ENCODE measurements at places on chromosomes 12 and 14.
A peak's percentile ranks its signal among the peaks of the same experiment; 100 is the strongest.

GRCh38 chr14:78345131-78345744, 175.1 kb downstream of the NRXN3 start:
- peak; percentile 99 for DNase-seq

GRCh38 chr14:54450535-54450934, 9.4 kb upstream of the CNIH1 start:
- DNase-seq, result no peak

DNA sequence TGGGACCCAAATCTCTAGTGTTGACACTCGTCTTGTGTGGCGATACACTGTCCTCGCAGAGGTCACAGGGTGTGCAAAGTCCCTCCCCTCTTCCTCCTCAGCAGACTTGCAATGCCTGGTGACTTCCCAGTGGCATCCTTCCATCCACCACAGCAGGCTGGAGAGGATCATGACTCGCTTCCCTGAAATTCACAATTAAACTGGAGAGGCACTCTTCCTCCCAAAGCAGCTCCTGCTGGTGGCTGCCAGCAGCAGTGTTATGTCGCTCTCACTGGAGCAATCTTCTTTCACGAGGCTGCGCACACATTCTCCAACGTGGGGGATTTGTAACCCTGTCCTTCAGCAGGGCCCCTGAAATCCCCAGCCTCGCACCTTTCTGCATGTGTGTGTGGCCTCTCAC, 145.2 kb upstream of the TMCC3 start:
- no peak for DNase-seq

DNA sequence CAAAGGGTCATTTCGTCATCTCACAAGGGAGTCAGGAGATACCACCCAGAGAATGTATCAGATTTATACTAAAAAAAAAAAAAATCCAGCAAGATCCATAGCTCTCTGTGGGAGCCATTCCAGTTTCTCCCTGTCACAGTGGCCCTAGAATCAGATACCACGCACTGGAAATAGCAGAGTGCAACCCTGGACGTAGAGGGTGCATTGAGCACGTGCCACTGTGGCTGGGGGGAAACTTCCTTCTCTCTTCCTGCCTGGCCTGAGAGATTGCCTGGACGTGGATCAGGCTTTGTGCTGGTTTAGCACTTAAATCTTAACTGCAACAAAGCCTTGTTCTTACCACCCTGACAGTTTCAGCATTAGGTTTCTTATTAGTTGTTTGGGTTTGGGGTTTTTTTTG, 124.3 kb downstream of the FBXL14 start:
- no peak for DNase-seq

- peak; percentile 7 for DNase-seq
These were observed 67.0 kb downstream of the CRADD start for GRCh38 chr12:93743999-93744689.

- DNase-seq, result peak; percentile 64
These were observed 3.0 kb downstream of the NTF3 start for GRCh38 chr12:5434647-5435560.

GRCh38 chr14:38481952-38482678, 226.2 kb upstream of the CLEC14A start:
- DNase-seq, result no peak

GRCh38 chr12:46369474-46370379, 2.8 kb downstream of the SLC38A2 start:
- DNase-seq, result peak; percentile 40

- DNase-seq, result no peak
These were observed 56.7 kb downstream of the EPS8 start for GRCh38 chr12:15732341-15733061.

DNA sequence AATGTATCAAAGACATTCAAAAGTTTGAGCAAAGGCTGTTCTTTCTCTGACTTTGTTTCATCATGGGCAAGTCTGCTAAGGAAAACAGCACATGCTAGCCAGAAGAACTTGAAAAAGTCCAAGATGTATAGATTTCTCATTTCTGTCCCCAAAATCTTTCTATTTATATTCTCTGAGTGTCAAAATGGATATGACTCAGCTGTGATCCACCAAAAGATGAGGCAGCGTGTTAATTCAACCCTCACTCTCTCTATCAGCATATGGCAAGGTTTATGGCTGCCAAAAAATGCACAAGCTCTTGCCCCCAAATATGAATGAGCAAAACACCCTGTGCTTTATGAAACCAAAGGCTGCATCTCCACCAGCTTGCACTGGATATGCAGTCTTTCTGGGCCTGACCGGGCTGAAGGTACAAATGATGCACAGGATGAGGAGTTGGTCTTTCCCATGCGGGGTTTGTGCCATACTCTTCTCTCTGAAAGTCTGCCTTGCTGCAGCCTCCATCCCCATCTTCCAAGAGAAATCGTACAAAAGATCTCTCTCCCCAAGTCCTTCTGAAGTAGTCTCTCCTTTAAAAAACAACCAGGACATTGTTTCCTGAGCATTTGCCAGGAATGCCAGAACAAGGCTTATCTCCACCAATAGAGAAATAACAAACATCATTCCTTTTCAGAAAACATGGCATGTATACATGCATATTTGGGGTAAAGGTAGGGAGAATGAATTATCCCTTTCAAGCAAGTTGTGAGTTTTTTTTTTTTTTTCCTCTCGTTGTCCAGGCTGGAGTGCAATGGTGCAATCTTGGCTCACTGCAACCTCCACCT, 203.4 kb downstream of the TMX1 start:
- DNase-seq, result no peak

GRCh38 chr12:124963211-124963610, 25.7 kb downstream of the DHX37 start:
- DNase-seq, result no peak
